ENCODE measurements at places on chromosomes 7 and 10.

GRCh38 chr7:22730066-22730710 is 3.2 kb downstream of the IL6 start:
- DNase-seq, result no peak

- DNase-seq, result no peak
These were observed 10.7 kb downstream of the AMZ1 start for GRCh38 chr7:2698581-2699288.

DNA sequence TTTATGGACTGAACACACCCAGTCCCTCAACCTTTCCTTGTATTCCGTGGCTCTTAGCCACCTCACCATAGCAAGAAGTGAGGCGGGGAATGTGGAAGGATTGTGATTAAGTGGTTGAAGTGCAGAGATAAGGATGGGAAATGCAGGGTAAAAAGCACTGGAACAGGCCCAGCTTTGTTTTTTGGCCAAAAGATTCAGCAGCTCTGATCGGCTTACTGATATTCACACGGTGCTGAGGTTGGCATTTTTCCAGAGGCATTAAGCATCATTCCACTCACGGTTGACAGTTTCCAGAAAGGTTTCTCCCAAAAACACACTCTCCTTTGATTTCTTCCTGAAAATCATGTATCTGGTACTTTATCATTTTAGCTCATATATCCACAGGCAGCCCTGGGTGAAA is 544.2 kb downstream of the CNTNAP2 start:
- no peak for DNase-seq

GRCh38 chr7:44998153-44998871 is 1.7 kb upstream of the CCM2 start:
- DNase-seq, result no peak

DNA sequence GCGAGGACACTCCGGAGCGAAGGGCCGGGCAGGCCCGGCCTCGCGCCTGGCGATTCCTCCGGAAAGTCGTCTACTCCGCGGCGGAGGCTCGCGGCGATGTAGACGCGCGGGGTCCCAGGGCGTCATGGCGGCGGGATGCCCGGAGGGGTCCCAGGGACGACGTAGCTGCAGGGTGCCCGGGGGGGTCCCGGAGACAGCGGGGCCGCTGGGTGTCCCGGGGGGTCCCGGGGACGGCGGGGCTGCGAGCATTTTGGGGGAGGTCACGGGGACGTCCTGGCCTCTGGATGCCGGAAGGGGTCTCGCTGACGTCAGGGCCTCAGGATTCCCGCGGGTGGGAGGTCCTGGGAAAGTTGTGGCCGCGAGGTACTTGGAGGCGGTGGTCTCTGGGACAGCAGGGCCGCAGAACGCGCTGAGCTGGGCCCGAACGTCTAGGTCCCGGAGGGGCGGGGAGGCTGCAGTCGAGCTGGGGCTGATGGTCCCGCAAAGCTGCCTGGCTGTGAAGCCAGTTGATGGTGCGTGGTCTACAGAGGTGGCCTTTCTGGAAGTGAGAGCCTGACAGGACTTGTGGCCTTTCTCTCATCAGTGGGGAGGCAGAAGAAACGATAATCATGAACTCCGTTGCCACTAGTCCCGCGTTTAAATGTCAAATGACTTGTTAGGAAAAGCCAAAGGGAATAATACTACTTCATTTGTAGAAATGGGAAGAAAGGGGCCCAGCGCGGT is 637 bp downstream of the HSPA14 start:
- DNase-seq, result peak; percentile 8

DNA sequence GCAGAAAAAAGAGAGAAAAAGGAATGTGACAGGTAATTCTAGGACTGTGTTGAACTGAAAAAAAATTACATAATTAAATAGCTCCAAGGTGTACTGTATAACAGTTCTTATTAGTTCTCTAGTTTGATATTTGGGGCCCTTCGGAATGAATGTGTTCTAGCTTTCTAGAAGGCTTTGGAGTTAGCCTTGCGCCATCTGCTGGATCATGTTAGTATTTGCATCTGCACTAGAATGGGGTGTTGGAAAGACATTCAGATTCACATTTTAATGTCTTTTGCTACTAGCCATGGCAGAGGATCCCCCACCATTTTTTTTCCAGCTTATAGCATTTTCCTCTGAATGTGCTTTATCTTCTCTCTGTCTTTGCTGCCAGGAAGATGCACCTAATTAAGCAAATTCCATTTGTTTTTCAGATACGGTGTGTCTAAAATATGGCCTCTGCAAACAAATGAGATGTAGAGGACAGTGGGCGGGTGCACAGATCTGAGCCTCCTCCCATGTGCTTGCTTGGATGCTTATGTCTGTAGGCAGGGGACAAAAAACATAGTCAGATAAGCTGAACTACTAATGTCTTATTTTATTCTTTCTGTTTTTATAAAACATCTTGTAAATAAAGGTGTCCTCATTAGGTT is 238.5 kb downstream of the PHF14 start:
- DNase-seq, result peak; percentile 93

GRCh38 chr10:48684792-48685623 is at the start of gene WDFY4:
Gene WDFY4 (plus strand): TSS chr10:48684873. CDS start chr10:48709733, 24,860 bp downstream.
- DNase-seq, result peak; percentile 50

DNA sequence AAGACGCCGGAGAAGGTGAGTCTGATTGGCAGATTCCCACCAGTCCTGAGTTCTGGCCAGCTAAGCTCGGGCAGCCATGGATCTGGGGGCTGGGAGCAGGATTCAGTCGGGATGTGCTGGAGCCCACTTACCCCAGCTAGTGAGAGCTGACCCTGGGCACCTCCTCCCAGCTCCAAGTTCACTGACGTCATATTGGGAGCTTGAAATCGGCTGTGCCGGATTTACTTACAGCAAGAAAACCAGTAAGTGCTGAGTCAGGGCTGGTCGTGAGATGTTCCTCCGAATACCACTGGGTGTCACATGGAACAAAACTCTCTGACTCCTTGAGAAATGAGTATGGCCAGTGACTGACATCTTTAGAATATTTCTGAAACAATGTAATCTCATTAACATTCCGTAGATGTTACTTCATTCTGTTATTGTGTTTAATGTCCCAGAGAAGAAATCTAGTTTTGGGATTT is 621.2 kb downstream of the SDK1 start:
- DNase-seq, result peak; percentile 83

DNA sequence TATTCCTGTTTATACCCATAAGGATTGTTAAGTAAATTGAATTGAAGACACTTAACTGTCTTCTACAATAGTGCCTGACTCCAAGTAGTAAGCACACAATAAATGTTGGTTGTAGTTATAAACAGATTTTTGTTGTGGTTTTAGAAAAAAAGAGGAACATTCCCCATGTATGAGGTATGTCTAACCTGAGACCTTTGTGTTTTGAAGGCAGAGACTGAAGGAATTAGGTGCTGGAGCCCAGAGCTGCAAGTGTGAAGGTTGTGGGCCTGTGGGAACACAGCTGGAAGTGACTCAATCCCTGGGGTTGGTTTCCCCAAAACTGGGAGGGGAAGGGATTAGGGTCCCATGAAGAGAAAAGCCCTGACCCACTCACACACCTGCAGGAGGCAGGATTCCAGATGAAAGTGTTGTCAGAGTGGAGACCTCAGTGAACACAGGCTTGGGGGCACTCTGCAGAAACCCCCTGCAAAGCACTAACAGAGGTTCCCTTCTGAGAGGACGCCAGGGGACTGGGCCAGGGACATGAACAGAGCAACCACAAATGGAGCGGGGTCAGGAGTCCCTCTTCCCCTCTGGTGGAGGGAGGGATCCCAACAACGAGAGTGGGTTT is 265.1 kb upstream of the KLF14 start:
- no peak for DNase-seq

DNA sequence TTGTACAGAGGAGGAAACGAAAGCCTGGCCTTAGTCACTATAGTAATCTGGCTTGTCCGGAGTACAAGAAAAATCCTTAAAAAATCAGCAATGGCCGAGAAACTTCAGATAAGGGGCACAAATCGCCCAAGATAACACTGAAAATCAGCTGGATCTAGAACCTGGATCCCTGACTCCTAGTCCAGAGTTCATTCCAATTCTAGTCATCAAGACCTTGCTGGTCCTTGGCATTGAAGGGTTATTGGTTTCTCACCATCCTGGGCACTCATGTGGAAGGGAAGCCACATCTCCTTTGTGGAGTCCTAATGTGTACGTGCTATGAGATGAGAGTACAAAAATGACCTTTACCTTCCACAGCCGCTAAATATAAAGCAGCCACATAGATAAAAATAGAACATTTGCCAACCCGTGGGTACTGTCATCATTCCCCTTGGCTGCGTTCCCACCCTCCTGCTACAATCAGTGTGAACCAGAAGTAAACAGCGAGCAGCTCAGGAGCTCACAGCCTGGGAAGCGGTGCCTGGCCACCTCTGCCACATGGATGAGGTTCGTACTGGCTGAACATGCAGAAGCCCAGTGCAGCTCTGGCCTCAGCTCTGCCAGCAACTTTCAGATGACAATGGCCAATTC is 116.0 kb upstream of the PDLIM1 start:
- no peak for DNase-seq

- DNase-seq, result no peak
These were observed 110.9 kb downstream of the BAMBI start for GRCh38 chr10:28788252-28788651.

DNA sequence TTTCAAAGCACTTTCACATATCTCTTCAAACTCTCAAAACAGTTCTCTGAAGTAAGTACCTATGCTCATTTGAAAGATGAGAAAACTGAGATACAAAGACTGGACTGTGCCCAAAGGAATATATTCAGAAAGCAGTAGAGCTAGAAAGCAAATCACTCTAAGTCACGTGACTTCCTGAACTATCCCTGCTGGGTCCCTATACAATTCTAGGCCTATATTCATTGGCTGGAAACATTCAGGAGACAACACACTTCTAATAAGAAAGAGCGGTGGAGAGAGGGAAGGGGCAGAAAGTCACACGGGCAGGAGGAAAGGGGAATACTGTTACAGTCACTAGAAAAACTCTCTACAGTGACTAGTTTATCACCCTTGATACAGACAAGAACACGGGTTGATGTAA is 140.0 kb downstream of the CHCHD3 start:
- DNase-seq, result no peak

DNA sequence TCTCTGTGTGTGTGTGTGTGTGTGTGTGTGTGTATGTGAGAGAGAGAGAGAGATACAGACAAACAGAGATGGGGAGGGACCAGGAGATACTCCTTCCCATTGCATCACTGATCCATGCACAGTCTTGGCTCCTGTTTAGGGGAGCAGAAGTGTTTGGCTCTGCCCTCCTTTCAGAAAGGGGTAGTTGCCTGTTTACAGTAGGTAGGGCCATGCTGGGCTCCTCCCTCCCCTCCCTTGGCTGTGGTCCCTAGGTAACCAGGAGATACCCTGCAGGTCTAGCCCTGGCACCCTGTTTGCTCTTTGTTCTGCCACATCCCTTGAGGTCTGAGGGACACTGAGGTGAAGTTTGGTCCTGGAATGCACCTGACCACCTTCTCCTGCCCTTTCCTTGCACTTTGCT is 95.3 kb downstream of the RAMP3 start:
- DNase-seq, result no peak

- DNase-seq, result no peak
These were observed 345.6 kb downstream of the MDFIC start for GRCh38 chr7:115267503-115267902.

DNA sequence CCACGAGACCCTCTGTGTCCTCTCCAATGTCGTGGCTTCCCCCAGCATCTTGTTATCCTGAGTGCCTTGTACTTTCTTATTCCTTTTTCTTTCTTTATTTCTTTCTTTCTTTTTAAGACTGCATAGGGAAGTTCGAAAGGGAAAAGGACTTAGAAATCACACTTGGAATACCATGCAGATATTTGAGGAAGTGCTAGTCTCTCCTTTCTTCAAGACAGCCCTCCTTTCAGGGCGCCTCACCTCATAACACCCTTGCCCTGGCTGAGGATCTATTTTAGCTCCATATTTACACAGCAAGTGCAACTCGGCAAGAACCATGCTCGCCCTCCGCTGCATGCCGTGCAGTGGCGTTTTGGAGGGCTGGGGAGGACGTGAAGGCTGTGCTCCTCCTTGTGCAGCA is 232.3 kb upstream of the GLI3 start:
- DNase-seq, result no peak

All from pons (tissue), 1 donor.